NCI-H2171 (cell line): ENCODE measurements at places on chromosomes 2 and 18.

DNA sequence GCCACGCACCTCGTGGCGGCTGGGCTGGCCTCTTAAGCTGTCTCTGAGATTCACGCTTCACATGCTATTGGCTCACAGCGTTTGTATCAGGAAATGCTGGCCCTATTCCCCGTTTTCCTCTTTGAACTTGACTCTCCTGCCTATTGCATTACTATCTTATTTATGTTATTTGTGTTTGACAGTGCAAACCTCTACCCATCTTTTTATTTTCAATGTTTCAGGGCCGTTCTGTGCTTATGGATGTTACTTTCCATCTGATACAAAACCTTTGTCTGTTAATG, 149.9 kb upstream of the TWIST2 start:
- DNase-seq = no peak

GRCh38 chr2:66443186-66443978, 8.5 kb downstream of the MEIS1 start:
- no peak for DNase-seq

DNA sequence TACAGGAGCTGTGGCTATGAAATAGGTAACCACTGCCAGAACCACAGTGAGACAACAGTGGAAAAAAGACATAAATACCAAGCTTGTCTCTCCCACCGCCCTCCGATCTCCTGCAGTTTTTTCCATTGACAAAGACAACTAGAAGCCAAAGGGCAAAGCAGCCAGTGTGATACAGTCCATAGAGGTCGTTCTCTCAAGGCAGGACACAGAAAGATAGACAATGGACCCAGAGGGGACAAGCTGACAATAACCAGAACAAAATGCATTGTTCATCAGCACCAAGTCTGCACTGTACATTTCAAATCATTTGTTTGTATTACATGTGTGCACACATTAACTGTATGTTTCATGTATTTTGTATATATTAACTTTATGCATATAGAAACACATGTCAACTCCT, 233.0 kb upstream of the NOL4 start:
- DNase-seq = no peak

DNA sequence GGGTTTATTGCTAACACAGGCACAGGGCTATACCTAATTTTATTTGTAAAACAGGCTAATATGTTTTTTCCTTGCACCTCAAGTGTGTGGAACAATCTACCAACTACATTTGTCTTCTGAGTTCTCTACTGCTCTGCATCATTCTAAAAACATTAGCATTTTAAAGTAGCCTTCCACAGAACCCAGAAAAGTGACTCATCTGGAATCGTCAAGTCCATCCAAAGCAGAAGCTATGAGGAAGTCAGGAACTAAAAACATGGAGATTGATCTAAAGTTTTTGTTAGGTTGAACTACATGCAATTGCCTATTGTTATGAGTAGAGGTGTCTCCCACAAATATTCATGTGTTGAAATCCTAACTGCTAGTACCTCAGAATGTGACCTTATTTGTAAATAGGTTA, 70.9 kb downstream of the SUCLG1 start:
- no peak for DNase-seq

DNA sequence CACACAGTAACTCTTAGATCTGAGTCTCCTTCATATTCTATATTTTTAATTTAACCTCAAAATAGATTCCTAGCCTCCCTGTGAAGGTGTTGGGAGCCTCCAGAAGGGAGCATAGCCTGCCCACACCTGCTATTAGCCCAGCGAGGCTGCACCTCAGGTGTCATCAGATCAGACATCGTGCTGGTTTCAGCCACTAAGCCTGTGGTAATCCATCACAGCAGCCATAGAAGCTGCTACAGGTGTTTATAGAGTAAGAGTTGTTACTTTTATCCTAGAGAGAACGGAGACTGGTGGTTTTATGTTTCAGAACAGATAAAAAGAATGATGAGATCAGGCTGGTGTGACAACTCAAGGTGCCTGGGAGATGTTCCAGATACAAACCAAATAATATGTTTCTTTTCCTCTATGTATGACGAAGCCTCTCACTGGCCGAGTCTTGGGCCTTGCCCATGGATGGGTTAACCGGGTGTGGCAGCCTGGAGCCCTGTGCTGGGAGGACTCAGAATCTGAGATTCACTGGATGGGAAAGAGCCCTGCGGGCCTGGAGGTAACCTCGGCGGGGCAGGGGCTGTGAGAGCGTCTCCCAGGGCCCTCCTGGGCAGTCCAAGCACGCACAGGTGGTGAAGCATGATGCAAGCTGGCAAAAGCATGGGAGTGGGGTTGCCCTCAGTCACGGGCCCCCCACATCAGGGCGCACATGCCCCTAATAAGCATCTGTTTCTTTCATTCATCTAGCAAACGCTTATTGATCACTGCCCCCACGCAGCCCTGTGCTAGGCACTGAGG, 73.7 kb downstream of the MRPS9 start:
- no peak for DNase-seq

DNA sequence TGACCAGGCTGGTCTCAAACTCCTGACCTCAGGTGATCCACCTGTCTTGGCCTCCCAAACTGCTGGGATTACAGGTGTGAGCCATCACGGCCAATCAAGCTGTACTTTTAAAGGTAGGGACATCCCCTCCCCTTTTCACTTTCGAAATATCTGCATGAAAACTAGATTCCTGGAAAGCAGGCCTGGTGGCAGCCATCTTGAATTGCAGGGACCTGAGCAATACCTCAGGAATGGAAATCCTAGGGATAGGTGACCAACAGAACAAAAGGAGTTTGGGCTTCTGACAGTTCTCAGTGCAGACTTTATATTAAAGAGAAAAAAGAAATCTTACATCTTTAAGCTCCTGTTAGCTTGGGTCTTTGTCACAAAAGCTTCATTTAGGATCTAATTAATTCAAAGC, 62.6 kb downstream of the KLF7 start:
- DNase-seq = no peak

- no peak for DNase-seq
These were observed 112.4 kb upstream of the RIOK3 start for GRCh38 chr18:23340661-23341060.

GRCh38 chr2:149994057-149994728, 406.6 kb upstream of the MMADHC start:
- DNase-seq = peak; percentile 86

GRCh38 chr2:189870381-189871085, 86.3 kb downstream of the PMS1 start:
- no peak for DNase-seq

- no peak for DNase-seq
These were observed 29.9 kb upstream of the ZNF512 start for GRCh38 chr2:27552941-27553340.

DNA sequence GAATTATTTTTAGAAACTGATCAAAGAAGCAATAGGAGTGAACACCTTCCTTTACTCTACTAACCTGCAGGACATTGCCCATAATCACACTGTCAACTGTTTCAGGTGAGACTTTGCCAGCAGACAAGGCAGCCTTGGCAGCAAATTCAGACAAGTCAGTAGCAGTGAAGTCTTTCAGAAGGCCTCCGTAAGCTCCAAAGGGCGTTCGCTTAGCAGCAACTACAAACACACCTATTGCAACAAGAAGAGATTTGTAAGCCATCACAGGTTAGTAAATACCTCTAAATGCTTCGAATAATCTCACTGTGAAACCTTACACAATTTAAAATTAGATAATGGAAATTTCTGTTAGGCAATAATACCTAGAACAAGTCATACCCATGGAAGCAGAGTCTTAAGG, 10.7 kb downstream of the ACAA2 start:
- no peak for DNase-seq

GRCh38 chr2:157261199-157261782, 3.8 kb downstream of the GALNT5 start:
- peak; percentile 40 for DNase-seq

DNA sequence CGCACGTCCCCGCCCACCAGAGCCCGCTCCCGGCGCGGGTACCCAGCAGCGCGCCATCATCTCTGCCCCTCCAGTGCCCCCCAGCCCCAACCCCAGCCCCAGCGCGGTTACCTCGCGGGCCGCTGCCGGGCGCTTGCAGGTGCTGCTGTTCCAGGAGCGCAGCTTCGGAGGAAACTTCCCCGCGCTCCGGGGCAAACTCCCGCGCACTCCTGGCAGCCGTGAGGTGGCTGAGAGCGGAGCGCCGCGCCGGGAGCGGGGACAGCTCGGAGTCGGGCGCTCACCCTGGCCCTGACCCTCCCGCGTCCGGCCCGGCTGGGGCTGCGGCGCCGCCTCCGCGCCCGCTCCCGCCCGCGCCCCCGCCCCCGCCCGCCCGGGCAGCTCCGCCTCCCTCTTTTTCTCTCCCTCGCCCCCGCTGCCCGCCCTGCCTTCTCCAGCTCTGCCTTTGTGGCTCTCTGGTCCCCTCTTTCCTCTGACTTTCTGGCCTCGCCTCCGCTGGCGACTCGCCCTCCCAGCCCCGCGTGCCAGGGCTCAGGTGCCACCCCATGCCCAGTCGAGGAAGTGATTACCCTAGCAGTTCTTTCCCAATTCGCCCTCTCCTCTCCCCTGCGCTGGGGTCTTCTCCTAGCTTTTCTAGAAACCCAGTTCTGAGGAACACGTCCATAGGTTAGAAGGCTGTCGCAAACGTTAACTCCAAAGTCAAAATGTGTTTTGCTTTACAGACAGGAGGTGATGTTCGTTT, at the start of gene CHST9:
TSS of gene CHST9 (minus strand) at position 284 of the 739 bp plus-strand sequence. CDS start 42,499 bp downstream, outside the sequence.
- peak; percentile 61 for DNase-seq

- no peak for DNase-seq
These were observed 163.2 kb downstream of the MTX2 start for GRCh38 chr2:176432434-176432833.

DNA sequence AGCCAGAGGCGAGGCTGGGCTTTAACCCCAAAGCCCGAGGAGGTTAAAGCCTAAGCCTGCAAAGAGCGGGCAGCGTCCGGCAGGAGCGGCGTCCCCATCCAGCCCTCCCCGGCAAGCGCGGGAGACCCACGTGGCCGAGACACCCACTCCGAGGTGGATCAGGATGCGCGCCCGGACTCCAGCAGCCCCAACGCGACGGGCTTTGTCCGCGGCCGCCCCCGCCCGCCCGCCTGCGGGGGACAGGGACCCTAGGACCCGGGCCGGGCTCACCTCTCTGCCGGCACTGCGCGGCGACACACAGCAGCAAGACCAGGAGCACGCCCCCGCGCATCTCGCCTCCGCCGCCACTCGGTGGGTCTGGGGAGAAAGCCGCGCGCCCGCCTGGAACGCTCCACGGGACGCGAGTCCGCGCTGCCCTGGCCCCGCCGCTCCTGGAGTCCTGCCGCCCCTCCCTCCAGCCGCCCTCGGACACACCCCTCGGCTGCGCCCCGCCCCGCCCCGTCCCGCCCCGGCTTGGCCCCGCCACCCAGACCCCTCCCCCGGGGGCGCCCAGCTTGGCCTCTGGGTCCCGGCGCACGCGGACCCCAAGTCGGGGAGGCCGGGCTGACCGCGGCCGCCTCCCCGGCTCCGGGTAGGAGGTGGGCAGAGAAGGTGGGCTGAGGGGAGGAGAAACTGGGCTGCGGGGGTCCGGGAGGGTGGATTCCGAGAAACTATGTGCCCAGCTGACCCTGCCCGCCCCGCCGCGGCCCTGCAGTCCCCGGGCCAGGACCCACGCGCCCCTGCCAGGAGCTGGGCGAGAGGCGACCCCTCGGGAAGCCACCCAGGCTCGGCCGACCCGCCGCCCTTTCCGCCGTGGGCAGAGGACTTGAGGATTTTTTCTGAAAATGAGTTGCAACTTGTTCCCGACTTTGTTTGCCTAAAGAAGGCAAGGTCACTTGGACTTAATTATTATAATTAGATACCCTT, at the start of gene LAMA1:
TSS of gene LAMA1 (minus strand) at position 408 of the 966 bp plus-strand sequence. CDS start at position 331, 77 bp downstream.
- peak; percentile 6 for DNase-seq

DNA sequence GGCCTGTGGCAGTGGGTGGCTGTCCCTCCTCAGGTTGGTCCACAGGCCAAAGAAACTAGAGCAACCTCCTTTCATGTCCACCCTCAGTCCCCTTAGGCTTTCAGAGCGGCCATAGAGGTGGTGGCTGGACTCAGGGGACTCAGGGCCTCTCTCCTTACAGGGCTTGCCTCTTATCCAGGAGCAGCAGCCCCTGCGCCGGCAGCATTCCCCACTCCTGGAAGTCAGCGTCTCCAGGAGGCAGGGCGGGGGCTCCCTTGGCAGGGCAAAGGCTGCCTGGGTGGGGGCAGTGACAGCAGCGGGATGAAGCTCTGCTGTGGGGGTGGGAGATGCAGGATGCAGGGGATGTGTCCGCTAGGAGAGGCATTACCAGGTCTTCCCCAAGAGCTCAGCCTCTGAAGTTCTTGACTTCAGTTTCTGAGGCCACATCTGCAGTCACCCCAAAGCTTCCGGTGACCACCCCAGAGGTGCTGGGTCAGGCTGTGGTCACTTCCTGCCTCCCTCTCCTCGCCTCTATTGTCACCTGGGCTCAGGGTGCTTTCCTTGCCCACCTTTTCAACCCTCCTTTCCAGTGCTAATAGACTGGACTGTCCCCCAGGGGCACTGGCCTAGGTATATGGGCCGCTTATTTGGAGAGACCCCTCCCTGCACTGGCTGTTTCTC, 8.6 kb upstream of the GPR55 start:
- DNase-seq = no peak

DNA sequence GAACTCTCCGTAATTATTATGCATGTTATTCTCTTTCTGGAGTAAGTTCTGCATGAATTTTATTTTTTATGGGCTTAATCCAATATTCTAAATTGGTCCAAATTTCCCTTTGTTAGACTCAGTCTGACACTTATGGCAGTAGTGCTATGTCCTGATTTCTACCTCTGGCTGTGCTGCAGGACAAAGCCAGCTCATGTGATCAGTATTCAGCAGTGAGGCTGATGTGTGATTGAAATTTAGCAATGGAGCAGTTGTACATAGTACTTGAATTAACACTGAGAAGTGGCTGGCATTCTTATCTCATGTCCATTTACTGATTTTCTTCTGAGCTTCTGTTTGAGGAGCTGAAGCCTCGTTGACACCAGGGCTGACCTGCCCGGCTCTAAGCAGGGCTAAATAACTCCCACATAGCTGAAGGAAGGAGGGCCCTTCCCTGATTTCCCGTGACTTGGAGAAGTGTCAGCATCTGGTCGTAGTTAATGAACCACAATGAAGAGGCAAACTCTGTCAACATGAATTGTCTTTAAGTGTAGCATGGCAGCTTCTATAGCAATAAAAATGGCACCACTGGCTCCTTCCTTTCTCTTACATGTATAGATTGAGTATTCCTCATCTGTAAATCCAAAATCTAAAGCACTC, 159.0 kb upstream of the RASGRP3 start:
- no peak for DNase-seq

DNA sequence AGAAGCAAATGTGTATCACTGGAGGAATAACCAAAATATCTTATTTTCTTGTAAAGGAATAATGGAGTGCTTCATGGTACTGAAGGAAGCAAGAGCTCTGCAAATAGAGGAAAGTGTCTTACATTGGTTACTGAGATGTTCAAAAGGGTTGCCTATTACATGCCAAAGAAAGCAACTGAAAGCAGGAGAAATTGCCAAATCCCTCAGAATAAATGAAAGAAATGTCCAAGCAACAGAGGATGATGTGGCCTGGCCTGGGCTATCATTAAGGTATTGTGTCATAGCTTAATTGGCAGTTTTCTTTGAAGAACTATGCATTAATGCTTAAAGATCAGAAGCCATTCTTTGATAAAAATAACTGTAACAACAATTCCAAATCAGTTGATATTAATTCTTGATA, 173.7 kb downstream of the RAB3GAP1 start:
- DNase-seq = no peak

DNA sequence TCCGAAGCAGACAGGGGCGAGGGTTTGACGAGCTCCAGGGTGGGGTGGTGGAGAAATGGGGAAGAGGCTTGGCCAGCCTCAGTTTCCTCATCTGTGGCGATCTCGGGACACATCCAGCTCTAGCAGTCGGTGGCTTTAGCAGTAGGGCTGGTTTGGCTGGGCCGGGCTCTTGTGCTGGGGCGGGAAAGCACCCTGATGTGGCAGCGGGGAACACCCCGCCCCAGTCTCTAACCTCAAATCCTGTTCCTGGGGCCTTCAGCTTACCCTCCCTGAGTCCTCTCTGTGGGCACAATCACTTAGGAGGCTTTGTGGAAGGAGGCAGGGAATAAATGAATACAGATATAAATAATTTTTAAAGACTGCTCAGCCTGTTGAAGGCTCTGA, 26.5 kb upstream of the MCFD2 start:
- no peak for DNase-seq
